ENCODE measurements at places on chromosomes 12 and 14.

- DNase-seq: peak; percentile 57
Observed at GRCh38 chr12:30813525-30814294, 59.0 kb upstream of the CAPRIN2 start.

DNA sequence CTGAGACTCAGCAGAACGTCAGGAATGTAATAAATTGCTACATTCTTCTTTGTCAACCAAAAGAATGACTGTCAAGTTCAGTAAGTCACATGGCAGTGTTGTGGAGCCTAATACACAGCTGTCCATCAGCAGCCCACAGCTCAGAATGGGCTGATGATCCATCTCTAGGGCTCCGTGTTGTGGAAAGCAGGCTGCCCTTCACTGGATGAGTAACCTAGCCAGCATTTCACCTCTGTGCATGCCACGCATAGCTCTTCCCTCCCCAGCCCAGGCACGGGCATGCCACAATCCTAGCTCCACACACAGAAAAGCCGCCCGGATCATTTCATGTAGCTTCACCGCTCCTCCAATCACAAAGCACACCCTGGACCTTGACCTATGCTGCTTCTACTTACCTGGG is 878.0 kb upstream of the TMEM132C start:
- DNase-seq: no peak

DNA sequence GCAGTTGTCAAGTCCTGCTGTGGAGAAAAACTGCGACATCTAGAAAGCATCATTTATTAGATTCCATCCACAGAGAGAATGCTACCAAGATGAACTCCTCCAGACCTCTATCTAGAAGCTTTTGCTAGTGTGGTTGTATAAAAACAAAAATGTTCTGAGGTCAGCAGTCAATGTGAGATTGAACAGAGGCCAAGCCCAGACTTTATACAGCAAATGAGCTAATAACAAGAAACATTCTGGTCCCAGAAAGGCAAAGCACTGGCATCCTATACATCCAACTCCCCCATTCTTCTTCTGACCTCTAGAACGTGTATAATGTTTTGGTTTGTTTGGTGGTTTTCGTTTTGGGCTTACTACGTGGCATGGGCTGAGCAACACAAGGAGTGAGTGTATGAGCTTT is 26.7 kb upstream of the RIN3 start:
- DNase-seq: no peak

DNA sequence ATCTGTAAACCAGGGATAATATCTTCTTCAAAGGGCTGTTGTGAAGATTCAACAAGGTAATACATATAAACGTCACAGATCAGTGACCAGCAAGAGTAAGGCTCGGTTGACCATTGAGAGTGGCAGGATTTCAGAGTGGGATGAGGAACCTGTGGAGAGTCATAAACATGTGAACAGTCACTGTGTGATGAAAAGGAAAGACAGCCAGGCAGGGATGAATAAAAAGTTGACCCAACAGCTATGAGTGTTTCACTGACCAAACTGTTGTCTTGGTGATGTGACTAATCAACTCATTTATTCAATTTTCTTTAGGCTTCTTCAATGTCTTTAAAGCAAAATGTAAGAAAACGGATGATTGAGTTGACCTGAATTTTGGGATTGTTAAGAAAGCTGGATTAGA is 8.6 kb upstream of the FRMD6 start:
- peak; percentile 84 for DNase-seq

DNA sequence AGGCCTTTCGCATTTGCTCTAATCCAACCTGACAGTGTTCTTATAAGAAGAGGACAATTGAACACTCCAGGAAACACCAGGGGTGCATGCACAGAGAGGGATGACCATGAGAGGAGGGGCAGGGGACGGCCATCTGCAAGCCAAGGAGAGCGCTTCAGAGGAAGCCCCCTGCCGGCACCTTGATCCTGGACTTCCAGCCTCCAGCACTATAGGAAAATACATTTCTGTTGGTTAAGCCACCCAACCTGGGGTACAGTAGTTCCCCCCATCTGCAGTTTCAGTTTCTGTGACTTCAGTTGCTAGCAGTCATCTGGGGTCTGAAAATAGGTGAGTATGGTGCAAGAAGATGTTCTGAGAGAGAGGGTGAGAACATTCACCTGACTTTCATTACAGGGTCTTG is 64.7 kb downstream of the CLMN start:
- no peak for DNase-seq

GRCh38 chr12:79414252-79414651 is 276.5 kb downstream of the PAWR start:
- DNase-seq: no peak

DNA sequence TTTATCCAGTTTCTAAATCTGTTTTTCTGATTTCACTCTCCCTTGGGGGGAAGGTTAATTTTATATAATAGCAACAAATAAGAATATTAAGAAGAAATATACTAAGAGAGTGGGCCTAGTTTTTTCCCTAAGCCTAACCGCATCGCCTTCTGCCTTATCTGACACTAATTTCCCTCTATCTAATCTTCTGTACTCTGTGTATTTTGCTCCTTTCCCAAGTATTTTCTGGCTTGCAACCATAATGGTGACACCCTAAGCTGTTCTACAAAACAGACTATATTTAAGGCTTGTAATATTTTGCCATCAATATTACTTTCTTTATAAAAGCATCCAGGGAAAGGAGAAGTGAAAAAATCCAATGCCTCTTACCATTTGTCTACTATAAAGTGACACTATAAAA is 1168.8 kb downstream of the GALC start:
- DNase-seq: no peak

DNA sequence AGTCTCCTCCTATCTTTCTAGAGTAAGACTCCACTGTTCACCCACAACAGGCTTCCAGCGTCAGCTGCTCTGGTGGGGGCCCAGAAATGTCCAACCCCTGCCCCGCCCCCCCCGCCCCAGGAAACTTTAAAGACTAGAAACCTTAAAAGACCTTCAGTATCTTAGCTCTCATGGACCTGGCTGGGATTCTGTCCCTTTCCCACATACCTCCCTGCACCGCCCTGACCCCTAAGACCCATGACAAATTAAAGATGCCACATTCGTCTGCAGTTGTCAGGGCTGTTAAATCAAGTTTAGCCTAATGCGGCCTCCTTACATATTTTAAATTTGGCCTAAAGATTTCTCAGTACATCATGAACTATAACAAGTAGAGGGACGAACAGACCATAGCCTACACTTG is 10.0 kb upstream of the SERPINA10 start:
- no peak for DNase-seq

- peak; percentile 96 for DNase-seq
Observed at GRCh38 chr12:95633049-95633731, 81.9 kb upstream of the USP44 start.

- no peak for DNase-seq
Observed at GRCh38 chr14:20031058-20031457, 4.8 kb downstream of the OR4K13 start.

GRCh38 chr14:98864211-98864610 is 407.8 kb downstream of the BCL11B start:
- no peak for DNase-seq

DNA sequence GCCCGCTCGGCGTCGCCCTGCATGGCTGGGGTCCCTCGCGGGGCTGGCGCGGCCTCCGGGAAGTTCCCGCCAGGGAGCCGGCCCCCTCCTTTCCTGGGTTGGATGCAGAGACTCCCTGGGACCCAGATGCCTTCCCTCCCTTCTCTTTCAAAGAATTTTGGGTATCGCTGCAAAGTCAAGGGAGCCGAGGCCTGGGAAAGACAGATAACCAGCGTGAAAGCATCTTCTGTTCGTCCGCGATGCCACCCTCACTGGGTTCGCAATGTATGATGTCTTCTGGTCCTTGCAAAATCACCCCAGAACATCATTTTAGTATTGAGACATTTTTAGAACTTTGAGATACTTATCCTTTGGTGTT is 451 bp downstream of the IRAK3 start:
- peak; percentile 43 for DNase-seq

- peak; percentile 97 for DNase-seq
Observed at GRCh38 chr12:75722714-75723200, 211.3 kb upstream of the KRR1 start.

DNA sequence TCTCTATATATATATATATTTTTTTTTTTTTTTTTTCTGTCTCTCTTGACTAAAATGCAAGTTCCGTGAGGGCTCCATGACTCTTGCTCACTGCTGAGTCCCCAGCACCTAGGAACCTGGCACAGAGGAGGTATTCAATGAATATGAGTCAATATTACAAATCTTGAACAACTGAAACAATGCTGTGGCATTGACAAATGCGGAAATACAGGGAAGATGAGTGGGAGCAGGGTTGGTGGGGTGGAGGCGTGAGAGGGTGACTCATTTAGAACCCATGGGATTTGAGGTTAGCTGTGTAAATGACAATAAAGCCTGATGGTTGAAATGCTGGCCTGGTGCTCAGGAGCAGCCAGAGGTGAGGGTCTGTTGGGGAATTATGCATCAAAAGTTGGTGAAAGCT is 121.7 kb upstream of the FUT8 start:
- peak; percentile 98 for DNase-seq

DNA sequence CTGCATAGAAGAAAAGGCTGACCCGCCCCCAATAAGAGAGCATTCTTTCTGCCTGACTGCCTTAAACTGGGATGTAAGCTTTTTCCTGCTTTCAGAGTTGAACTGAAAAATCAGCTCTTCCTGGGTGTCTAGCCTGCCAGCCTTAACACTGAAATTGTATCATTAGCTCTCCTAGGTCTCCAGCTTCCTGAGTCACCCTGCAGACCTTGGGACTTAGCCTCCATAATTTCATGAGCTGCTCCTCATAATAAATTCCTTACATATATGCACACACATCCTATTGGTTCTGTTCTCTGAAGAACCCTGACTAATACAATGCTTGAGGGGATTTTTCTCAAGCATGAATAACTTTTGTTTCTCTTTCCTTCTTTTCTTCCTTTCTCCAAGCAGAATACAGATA is 76.4 kb upstream of the FAR2 start:
- DNase-seq: peak; percentile 9

DNA sequence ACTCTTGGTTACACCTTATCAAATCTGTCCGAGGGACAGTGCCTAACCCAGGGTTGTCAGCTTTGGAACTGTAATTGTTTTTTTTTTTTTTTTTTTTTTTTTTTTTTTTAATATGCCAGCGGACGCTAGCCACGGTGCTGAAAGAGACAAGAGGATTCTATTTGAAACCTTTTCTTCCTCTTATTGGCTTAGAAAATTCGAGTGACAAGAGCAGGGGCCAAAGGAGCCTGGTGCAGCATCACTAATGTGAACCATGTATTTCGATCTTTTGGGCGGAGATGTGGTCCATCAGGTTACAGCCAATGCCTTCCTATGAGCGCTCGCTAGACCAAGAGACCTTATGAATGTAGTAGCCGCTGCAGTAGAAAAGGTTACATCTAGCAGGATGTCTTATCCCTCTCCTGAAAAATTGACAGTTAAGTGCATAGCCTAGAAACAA is 922 bp downstream of the PTPRR start:
- peak; percentile 29 for DNase-seq

- peak; percentile 80 for DNase-seq
Observed at GRCh38 chr12:8544295-8544694, 3.6 kb upstream of the CLEC4E start.

DNA sequence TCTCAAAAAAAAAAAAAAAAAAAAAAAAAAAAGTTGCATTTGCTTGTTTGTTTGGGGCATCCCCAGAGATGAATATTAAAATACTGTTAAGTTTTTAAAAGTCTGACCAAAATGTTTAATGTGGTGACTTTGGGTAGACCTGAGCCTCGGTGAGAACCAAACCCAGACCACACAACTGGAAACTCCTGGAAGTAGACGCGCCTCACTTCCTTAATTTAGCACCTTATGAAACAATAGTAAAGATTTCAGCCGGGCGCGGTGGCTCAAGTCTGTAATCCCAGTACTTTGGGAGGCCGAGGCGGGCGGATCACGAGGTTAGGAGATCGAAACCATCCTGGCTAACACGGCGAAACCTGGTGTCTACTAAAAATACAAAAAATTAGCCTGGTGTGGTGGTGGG is 9.3 kb downstream of the NFKBIA start:
- DNase-seq: no peak

DNA sequence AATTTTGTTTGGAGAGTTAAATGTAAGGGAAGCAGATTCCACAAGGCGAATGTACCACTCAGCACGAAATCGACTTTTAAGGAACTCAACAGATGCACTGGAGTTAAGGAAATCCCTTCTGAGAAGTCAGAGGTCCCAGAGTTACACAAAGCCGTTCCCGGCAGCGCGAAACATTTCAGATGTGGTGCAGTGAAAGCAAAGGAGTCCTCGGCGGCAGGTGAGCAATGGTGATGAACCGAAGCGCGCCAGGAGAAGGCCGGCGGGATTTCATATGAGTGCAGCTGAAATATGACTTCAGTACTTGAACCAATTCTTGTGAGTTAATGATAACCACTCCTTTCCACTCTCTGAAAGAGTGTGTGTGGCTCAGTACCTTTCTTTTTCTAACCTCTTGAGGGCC is 183.2 kb downstream of the GRIP1 start:
- DNase-seq: no peak

Data from cardiac fibroblast (primary cell).